ENCODE measurements at places on chromosomes 11 and 22. TPM values are rescaled to one million over a fixed set of nuclear protein-coding genes. Genes with fewer than 3 reads are reported as not detected.

The NXPE1 gene
- total RNA-seq: not detected

The UCP3 gene
- 0.33 TPM for total RNA-seq

The OR8D4 gene
- total RNA-seq: not detected

The SHISAL1 gene
- total RNA-seq: 3.5 TPM

The LRRC10B gene
- 0.17 TPM for total RNA-seq

The SAA2 gene
- not detected for total RNA-seq

The P2RX6 gene
- 17.8 TPM for total RNA-seq

The EXPH5 gene
- total RNA-seq: 11.2 TPM

The ATM gene
- total RNA-seq: 147 TPM

The DNAJB7 gene
- not detected for total RNA-seq

The NTM gene
- 9.2 TPM for total RNA-seq

The TCF20 gene
- 21.3 TPM for total RNA-seq

The CARD10 gene
- total RNA-seq: 1.3 TPM

The MS4A4A gene
- not detected for total RNA-seq

The PRRG4 gene
- 0.33 TPM for total RNA-seq

The POU2AF2 gene
- total RNA-seq: not detected

The RFPL3 gene
- not detected for total RNA-seq

The POU2AF1 gene
- total RNA-seq: not detected

The PDE3B gene
- total RNA-seq: 11.2 TPM

The OR8B12 gene
- total RNA-seq: not detected

The NXF1 gene
- total RNA-seq: 17.2 TPM

The RHOD gene
- total RNA-seq: 13.4 TPM

The ANO1 gene
- total RNA-seq: 0.26 TPM

The SUSD2 gene
- 0.77 TPM for total RNA-seq

The LRRN4CL gene
- 31.5 TPM for total RNA-seq

The ADORA2A gene
- 0.77 TPM for total RNA-seq
